Body of pancreas (tissue), 4 donors: ENCODE measurements at places on chromosomes 6 and 20.

DNA sequence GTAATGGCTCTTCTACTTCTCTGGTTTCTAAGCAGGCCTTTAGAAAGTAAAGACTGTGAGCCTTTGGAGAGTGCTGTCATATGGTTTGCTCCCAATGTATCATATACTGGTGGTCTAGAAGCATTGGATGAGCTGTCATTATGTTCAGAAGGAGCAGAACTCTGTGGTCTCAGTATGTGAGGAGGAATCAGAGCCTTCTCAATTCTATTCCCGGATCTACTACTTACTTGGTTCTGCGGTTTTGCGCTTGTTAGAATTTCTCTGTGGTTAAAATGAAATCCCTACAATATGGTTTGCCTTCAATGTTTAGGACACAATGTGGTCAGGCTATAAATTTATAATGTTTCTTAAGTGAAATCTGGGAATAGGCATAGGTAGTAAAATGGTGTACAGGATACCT is 64.6 kb downstream of the RWDD2A start:
- H3K27ac ChIP-seq = no peak overlapping the region
- DNase-seq = no peak
- no peaks in the 10 kb centered on the region for H3K4me1 ChIP-seq
- H3K36me3 ChIP-seq = no peaks in the 10 kb centered on the region

DNA sequence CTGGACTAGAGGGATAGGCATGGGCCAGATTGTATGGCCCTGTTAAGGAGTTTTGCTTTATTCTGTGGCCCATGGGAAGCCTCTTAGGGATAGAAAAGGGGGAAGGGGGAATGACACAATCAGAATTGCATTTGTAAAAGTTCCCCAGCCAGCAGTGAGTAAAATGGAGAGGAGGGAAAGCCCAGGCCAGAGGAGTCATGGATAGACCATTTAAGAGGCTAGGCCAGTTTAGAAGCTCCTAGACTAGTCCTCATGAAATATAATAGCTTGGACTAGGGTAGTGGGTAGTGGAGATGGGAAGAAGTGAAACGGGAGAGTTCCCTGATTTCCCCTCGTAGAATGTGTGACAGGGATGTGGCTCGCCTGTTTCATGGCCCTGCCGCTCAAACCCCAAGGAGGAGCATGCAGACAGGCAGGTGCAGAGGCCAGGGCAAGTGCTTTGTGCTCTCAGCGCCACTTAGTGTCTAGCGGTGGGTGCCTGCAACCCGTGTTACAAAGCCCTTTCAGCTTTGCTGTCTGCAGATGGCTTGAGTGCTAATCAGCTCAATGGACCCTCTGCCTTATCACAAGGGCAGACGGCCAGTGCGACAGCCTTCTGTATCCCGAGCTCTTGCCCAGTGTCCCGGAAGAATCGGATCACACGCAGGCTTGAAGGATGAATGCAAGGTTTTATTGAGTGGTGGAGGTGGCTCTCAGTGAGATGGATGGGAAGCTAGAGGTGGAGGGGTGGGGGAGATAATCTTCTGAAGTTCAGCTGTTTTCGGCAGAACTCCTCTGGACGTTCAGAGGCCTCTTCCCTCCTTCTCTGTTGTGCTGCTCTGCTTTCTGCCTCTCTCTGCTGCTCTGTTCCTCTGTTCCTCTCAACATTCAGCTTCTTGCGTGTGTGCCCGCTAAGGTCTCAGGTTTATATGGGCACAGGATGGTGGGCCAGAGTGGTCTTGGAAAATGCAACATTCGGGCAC is 141.1 kb downstream of the CEP57L1 start:
- DNase-seq = peak; percentile 65
- H3K27ac ChIP-seq = peak overlapping the region; percentile 52
- H3K36me3 ChIP-seq = no peaks in the 10 kb centered on the region
- H3K4me3 ChIP-seq = no peak overlapping the region
- no peaks in the 10 kb centered on the region for H3K27me3 ChIP-seq

DNA sequence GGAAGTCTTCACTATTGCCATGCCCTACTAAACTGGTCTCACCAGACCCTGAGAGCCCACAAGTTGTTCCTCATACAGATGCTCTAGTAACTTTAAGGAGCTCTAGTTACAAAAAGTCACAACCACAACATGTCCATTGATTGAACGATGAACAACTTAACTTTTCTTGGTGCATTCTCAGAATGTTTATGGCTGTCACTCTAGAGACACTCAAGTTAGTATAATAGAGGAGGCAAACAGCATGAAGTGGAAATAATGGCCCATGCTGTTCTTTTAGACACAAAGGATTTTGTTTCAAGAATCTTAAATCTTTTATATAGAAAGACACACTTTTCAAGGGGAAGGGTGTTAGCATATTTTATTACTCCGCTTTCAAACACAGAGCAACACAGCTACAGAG is 934.4 kb downstream of the HACE1 start:
- no peak for DNase-seq
- H3K27ac ChIP-seq = no peak overlapping the region
- H3K4me1 ChIP-seq = no peaks in the 10 kb centered on the region
- H3K27me3 ChIP-seq = no peaks in the 10 kb centered on the region
- H3K36me3 ChIP-seq = no peaks in the 10 kb centered on the region
- no peak overlapping the region for H3K4me3 ChIP-seq

- H3K4me1 ChIP-seq = peaks cover 5% of the 10 kb centered on the region
- no peak overlapping the region for H3K27ac ChIP-seq
- no peak for DNase-seq
- no peaks in the 10 kb centered on the region for H3K36me3 ChIP-seq
- no peak overlapping the region for H3K4me3 ChIP-seq
These were observed 82.7 kb upstream of the FOXC1 start for GRCh38 chr6:1527073-1527457.

GRCh38 chr6:11007715-11008608 is 36.1 kb downstream of the ELOVL2 start:
- no peaks in the 10 kb centered on the region for H3K36me3 ChIP-seq
- no peak overlapping the region for H3K4me3 ChIP-seq
- H3K27me3 ChIP-seq = no peaks in the 10 kb centered on the region
- peaks cover 8% of the 10 kb centered on the region for H3K4me1 ChIP-seq

GRCh38 chr20:4089756-4090487 is 74.6 kb upstream of the RNF24 start:
- no peaks in the 10 kb centered on the region for H3K36me3 ChIP-seq
- no peak overlapping the region for H3K4me3 ChIP-seq
- no peaks in the 10 kb centered on the region for H3K27me3 ChIP-seq
- no peak for DNase-seq
- H3K27ac ChIP-seq = no peak overlapping the region
